ENCODE measurements at places on chromosomes 12 and 14. TPM values are rescaled to one million over a fixed set of nuclear protein-coding genes. Genes with fewer than 3 reads are reported as not detected.

- DNase-seq, result no peak
These were observed 63.4 kb downstream of the AACS start for GRCh38 chr12:125128439-125129178.

DNA sequence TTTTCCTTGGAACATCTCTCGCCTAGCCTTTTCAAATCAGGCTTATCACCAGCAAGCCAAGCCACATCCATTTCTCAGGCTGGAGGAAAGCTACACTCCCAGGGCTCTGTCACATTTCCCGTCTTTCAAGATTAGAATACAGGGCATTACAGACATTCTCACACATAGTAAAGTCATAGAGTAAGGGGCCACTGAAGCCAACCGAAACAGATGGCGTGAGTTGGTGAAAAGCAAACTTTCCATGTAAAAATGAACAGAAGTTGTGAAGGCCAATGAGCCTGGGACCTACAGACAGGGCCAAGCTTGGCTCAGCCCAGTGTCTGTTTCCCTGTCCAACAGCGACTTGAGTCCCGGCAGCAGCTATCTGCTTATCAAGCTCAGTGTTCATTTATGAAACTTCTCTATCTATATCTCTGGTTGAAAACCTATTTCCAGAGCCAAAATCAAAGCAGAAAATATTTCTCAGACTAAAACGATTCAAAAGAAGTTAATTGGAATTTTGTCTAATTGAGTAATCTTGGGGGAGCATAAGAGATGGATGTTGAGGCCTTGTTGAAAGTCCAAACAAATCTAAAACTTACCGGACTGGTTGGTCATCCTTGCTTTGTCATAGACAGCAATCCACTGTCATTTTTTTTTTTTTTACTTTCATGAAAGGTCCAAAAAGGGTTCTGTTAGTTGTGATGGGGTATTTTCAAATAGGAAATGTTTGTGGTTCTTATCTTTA lies 105.6 kb downstream of the DAAM1 start:
- no peak for DNase-seq

GRCh38 chr12:103442822-103443221 lies 52.9 kb downstream of the C12orf42 start:
- DNase-seq, result no peak

- no peak for DNase-seq
These were observed 27.1 kb upstream of the PRMT8 start for GRCh38 chr12:3463921-3464320.

- peak; percentile 50 for DNase-seq
These were observed 75.4 kb upstream of the PWP1 start for GRCh38 chr12:107610021-107610859.

DNA sequence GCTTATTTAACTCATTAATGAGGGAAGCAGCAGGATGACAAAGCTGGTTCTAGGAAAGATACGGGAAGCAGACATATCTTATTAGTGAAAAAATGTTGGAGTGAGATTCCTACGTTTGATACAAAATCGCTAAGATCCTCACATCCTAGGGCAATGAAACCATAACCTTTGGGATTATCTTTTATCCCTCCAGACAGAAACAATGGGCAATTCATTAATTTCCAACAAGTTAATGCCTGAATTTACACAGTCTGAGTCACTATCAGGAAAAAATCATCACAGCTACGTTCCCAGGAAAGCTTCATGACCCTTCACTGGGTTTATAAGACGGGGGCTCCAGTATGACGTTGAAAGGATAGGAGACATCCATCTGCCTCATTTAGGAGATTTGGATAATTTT lies 45.0 kb downstream of the SLC24A4 start:
- no peak for DNase-seq

- peak; percentile 82 for DNase-seq
These were observed 201.9 kb upstream of the FOXN3 start for GRCh38 chr14:89618811-89619551.

- DNase-seq, result no peak
These were observed 61.5 kb upstream of the SINHCAF start for GRCh38 chr12:31387466-31387865.

- no peak for DNase-seq
These were observed 87.3 kb upstream of the LRIG3 start for GRCh38 chr12:59007620-59008019.

DNA sequence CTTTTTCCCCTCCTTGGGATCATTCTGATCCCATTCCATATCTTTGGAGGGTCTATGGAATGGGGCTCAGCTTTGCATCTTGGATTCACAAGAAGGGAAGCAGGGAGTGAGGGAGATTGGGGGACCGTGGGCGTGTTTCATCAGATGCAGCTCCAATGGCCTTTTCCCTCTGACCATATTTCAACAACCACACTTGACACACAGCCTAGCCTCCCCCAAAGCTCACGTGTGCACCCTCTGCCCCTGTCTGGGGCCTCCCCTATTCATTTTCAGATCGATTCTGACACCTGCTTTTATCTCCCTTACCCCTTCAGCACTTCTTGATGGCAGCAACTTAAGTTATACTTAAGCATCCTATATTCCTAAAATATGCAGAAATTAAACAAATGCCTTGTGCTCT lies 126.6 kb downstream of the CHST11 start:
- no peak for DNase-seq

DNA sequence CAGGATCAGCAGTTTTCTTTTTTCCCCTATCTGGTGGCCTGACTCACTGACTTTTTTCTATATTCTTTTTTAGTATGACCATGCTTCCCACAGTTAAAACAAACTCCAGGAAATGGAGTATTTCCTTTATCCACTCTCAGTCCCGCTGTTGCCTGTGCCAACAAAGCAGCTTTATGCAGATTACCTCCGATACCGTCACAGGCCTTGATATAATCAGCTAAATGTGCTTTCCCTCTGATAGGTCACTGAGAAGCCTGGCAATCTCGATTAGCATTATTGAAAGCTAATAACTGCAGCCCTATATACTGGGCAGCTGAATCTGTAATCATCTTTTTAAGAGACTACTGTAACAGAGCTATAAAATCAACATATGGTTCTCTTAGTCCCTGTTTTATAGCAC lies 243.6 kb downstream of the KIF21A start:
- DNase-seq, result no peak

- DNase-seq, result peak; percentile 35
These were observed at the start of gene ACRBP for GRCh38 chr12:6647083-6647604. Gene ACRBP, minus strand, starts transcription at chr12:6647432. Its CDS starts 66 bp downstream, at chr12:6647366.

- no peak for DNase-seq
These were observed 133.2 kb downstream of the PRKCH start for GRCh38 chr14:61454545-61454944.

- no peak for DNase-seq
These were observed 302.1 kb downstream of the MED13L start for GRCh38 chr12:115975411-115975810.

GRCh38 chr14:20295067-20295466 lies 10.7 kb downstream of the TTC5 start:
- DNase-seq, result no peak

DNA sequence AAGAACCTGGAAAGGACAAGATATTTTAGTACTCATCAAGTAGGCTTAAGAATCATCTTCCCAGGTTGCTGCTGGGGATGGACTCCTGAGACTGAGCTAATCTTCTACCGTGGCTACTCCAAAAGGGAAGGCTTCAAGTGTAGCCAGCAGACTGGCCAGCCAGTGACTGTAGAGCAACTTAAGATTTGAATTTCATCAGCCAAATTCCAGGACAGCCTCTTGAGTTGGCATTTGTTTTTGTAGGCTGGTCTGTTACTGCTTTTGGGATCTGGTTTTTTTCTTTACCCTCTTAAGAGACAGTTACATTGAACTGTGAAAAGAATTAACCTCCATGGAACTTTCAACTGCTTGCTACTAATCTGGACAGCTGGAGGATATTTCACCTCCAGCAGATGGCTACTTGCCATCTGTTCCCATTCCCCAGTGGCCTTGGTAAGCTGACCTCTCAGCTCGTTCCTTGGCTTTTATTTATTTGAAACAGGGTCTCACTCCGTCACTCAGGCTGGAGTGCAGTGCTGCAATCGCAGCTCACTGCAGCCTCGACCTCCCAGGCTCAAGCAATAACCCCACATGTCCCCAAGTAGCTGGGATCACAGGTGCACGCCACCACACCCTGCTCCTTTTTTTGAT lies 20.7 kb downstream of the VTI1B start:
- DNase-seq, result no peak

DNA sequence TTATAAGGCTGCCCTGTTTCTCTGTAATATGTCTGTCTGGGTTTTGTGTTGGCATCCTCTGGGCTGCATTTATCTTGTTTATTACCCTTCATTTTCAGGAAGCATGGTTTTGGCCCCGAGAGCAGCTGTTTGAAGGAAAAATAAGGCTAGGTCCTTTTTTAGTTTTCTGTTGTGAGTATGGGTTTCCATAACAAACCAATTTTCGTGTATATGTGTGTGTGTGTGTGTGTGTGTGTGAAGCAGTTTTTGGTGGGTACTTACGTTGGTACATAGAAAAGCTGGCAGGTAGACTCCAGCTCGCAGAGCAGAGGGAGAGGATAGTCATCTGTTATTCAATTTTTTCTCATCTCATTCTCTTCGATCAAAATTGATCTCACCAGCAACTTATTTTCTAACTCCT lies 52.5 kb downstream of the MAPKAPK5 start:
- no peak for DNase-seq

GRCh38 chr14:29738950-29739349 lies 188.7 kb downstream of the PRKD1 start:
- no peak for DNase-seq

DNA sequence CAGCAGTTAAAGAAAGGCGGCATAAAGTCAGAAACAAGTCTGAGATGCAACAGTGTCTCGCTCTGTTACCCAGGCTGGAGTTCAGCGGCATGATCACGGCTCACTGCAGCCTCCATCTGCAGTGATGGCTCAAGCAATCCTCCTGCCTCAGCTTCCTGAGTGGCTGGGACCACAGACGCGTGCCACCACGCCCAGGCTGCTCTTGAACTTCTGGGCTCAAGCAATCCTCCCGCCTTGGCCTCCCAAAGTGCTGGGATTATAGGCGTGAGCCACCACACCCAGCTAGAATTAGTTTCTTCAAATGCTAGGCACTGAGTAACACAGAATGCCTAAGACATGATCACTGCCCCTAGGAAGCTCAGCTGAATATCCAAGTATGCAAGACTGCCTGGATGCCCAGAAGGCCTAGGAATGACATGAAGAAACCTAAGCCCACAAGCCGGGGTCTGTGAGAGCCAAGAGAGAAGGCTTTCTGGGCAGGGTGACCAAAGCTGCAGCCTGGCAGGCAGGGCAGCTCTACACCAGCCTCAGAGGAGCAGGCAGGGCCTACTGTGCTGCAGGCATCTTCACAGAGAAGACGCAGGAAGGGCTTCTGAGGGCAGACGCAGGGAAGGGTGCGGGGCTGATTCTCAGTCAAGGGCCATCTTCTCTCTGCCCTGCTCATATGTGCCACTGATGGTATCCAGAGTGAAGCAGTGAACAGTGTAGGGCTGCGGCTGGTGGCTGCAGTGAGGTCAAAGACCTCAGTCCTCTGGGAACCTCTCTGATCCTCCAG lies 4.3 kb upstream of the PPP2R5C start:
- no peak for DNase-seq

- no peak for DNase-seq
These were observed 86.1 kb downstream of the BCL2L14 start for GRCh38 chr12:12156828-12157227.

GRCh38 chr12:30979371-30980259 lies 53.1 kb downstream of the TSPAN11 start:
- DNase-seq, result no peak

TMEM179 gene
- not detected for total RNA-seq

KLRC4 gene
- 3.6 TPM for total RNA-seq

SERPINA3 gene
- total RNA-seq, result not detected

STAC3 gene
- 9.9 TPM for total RNA-seq

ATF1 gene
- 35.4 TPM for total RNA-seq

SMIM41 gene
- total RNA-seq, result not detected

POU6F1 gene
- total RNA-seq, result 1.3 TPM

GSC gene
- total RNA-seq, result not detected

RPL41 gene
- total RNA-seq, result 4,046 TPM

SLC35E3 gene
- total RNA-seq, result 9.8 TPM

KLRD1 gene
- total RNA-seq, result 8.8 TPM

SPX gene
- not detected for total RNA-seq

CCDC177 gene
- total RNA-seq, result not detected
